ENCODE measurements at places on chromosomes 7 and 10.

GRCh38 chr7:27922907-27923641 lies 183.1 kb downstream of the TAX1BP1 start:
- no peak for DNase-seq

DNA sequence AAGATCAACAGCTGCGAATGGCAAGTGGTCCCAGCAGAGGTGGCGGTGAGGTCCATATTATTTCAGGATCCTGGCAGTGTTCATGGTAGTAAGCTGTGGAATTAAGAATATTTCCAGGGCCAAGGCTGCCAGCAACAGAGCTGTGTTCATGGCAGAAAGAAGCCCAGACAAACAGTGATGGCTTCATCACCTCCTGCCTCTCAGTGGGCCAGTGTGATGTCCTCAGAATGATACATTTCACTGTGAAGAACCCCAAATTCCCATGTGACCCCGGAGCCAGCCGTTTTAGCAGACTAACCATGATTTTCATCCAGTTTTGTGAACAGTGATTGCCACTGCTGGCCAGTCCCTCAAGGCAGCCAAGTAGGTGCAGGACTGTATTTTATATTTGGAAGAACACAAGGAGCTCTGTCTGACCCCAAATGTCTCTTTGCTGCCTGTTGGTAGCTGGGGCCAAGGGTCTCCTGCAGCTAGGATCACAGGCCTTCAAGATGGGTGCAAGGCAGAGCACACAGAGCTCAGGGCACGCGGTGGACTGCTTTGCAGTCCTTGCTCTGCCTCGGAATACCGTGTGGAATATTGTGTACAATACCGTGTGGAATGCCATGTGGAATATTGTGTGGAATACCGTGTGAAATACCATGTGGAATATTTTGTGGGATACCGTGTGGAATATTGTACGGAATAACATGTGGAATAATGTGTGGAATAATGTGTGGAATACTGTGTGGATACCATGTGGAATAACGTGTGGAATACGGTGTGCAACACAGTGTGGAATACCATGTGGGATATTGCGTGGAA lies 132.3 kb upstream of the CHST15 start:
- DNase-seq, result no peak

GRCh38 chr10:5502061-5502521 lies 2.7 kb upstream of the CALML5 start:
- DNase-seq, result no peak

DNA sequence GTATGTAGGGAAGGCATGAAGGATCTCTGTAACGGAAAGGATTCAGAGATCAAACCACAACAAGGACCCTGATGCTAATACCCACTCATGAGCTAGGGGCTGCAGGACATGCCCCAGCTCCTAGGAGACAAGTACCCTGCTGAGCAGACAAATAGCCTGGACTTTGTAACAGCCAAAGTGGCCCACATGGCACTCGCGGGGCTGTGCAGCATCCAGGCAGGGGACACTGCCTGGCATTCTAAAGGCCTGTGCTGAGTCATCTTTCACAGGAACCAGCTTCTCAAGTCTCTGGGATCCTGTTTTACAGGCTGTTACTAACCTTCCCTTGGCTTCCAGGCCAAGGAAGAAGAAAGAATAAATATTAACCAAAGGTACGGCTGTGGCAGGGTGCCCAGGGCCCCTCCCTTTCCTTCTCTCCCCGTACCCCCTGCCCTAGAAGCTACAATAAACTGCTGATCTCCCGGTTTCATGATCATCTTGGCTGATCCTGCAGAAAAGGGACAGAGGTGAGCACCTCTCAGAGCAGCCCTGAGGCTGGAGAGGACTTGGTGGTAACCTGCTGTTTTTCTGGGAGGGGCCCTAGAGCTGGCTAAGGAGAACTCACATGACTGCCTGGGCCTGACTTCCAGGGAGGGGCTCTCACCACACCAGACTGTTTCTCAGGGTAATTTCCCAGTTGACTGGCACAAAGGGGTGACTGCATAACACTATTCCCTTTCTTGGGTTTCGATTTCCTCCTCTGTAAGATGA lies 4.2 kb upstream of the RPEL1 start:
- DNase-seq, result peak; percentile 97

- no peak for DNase-seq
Observed at GRCh38 chr10:6912424-6912823, 332.3 kb upstream of the PRKCQ start.

Measured in kidney tubule cell (primary cell).